ENCODE measurements at places on chromosomes 6 and 20. TPM values are rescaled to one million over a fixed set of nuclear protein-coding genes. Genes with fewer than 3 reads are reported as not detected.
A peak's percentile ranks its signal among the peaks of the same experiment; 100 is the strongest.

GRCh38 chr20:15708984-15709598 lies 864.2 kb downstream of the KIF16B start:
- peak; percentile 78 for DNase-seq

- no peak for DNase-seq
Measured at GRCh38 chr6:6219716-6220115, 100.7 kb downstream of the F13A1 start.

DNA sequence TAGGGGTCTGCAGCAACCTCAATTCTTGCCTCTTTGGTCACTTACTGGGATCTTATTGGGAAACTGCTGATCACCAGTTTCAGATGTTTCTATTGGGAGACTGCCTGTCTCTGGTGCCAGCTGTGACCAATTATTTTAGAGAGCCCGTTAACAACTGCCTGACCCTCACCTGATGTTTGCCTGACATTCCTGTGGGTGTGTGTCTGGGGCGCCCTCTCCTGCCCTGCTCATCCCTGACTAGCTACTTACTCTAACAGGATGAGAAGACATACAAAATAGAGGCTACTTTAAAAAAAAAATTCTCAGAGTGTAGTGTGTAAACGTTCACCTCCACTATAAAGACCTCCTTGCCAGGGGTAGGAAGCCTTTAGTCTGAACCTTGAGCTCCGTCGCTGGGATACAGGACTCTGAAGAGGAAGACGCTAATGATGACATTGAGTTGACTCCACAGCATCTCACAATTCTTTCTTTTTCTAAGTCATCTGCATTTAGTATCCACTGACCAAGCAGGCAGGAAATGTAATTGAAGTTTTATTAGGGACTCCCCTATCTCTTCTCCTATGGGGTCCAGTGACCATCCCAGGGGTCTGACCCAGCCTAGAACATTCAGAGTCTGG lies 54.6 kb upstream of the DDR1 start:
- no peak for DNase-seq

The CPNE5 gene
- polyA plus RNA-seq: 2.2 TPM

The SRPK1 gene
- polyA plus RNA-seq: 15.1 TPM

DNA sequence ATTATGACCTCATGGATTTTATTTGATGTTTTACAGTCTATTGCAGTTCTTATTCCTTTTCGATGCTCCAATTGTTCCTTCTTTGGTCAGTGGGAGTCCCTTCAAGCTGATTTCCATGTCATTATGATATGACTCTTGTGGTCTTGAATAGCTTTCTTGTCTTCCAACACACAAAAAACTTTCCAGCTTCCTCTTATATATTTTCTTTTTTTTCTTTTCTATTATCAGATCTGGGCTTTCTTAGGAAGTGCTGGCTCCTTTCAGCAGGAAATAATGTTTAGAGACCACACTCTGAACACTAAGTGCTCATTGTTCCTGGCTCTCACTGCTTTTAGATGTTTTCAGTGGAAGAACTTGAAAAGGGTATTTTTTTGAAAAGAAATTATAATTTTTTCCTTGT lies 3.1 kb upstream of the SLC17A1 start:
- DNase-seq: no peak

The EDN3 gene
- polyA plus RNA-seq: 0.17 TPM

DNA sequence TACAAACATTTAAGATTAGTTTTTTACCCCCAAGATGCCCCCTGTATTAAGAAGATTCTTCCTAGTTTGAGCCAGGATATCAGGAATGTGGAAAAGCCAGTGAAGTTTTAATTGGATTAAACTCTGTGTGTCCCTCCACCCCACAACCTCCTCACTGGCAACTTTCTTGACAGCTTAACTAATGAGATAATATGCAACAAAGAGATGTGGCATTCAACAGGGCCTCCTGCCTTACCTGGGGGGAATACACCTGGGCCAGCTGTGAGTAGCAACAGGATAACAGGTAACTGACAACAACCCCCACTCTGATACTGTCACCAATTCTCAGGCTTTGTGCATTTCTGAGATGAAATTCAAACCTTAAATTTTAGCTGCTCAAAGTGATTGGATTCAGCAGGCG lies 512.3 kb downstream of the TFAP2B start:
- no peak for DNase-seq

- no peak for DNase-seq
Measured at GRCh38 chr6:28865401-28866204, 58.2 kb downstream of the TRIM27 start.

GRCh38 chr20:568097-568652 lies 24.6 kb upstream of the CSNK2A1 start:
- DNase-seq: peak; percentile 15

DNA sequence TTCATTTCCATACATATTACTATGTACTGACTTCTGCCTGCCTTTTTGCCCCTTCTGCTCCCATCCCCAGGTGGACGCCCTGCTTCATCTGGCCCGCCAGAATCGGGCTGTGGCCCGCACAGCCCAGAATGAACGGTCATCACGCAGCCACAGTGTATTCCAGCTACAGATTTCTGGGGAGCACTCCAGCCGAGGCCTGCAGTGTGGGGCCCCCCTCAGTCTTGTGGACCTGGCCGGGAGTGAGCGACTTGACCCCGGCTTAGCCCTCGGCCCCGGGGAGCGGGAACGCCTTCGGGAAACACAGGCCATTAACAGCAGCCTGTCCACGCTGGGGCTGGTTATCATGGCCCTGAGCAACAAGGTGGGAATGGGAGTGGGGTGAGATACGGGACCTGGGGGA lies 4.7 kb upstream of the PHF1 start:
- DNase-seq: no peak

DNA sequence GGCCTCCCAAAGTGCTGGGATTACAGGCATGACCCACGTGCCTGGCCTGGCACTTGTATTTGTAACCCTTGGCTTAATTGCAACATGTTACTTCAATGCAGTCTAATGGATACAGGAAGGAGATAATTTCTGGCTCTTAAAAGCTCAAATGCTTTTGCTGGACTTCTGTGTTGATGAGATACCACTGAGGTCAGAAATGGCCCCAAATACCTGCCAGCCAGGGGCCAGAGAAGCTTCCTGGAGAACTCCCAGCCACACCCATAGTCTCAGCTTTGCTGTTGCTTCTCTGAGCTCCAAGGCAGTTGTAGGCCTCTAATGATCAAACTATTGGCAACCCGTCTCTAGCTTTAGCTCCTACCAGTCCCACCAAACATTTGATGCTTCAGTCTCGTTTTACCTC lies 14.2 kb upstream of the ZNFX1 start:
- no peak for DNase-seq

- no peak for DNase-seq
Measured at GRCh38 chr6:131226459-131227157, 91.3 kb downstream of the AKAP7 start.

DNA sequence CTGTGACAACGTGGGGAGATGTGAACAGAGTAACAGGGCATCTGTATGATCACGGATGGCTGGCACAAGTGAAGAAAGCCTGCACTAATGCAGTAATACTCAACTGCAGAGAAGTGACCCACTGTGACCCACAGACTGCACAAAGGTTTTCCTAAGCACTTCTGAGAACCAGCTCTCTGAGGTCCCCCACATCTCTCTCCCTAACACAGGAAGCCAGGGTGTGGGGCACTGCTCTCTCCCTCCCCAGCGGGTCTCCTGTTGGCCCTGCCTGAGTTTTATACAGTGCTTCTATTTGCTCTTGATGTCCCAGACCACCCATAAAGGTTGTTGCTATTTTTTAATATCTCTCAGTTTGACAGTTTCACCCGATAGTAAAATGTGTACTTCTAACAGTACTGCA lies 11.3 kb downstream of the APMAP start:
- no peak for DNase-seq

DNA sequence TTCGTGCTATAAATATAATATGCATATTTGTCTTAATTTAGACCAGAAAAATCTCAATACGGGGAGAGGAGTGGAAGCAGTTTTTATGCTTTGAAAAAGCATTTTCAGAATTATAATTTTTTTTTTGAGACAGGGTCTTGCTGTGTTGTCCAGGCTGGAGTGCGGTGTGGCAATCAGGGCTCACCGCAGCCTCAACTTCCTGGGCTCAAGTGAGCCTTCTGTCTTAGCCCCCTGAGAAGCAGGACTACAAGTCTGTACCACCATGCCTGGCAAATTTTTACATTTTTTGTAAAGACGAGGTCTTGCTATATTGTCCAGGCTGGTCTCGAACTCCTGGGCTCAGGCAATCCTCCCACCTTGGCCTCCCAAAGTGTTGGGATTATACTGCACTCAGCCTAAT lies 197.2 kb downstream of the FOXC1 start:
- no peak for DNase-seq

The SSR1 gene
- polyA plus RNA-seq: 211 TPM

DNA sequence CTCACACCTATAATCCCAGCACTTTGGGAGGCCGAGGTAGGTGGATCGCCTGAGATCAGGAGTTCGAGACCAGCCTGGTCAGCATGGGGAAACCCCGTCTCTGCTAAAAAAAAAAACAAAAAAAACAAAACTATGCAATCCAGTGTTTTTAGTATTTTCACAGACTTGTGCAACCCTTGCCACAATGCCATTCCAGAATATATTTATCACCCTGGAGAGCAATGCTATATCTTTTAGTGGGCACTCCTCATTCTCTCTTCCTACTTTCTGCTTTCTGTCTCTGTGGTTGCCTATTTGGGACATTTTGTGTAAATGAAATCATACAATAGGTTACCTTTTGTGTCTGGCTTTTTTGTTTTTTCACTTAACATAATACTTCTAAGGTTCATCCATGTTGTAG lies 39.1 kb upstream of the MROH8 start:
- DNase-seq: no peak

DNA sequence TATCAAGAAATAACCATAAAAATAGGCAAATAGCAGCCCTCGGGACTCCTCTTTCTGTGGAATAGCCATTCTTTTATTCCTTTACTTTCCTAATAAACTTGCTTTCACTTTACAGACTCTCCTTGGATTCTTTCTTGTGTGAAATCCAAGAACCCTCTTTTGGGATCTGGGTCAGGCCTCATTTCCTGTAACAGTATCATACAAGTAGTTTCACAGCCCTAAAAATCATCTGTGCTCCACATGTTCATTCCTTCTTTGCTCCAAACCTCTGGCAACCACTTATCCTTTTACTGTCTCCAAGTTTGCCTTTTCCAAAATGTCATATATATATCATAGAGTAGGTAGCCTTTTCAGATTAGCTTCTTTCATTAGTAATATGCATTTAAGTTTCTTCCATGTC lies 13.5 kb upstream of the NT5E start:
- DNase-seq: no peak

DNA sequence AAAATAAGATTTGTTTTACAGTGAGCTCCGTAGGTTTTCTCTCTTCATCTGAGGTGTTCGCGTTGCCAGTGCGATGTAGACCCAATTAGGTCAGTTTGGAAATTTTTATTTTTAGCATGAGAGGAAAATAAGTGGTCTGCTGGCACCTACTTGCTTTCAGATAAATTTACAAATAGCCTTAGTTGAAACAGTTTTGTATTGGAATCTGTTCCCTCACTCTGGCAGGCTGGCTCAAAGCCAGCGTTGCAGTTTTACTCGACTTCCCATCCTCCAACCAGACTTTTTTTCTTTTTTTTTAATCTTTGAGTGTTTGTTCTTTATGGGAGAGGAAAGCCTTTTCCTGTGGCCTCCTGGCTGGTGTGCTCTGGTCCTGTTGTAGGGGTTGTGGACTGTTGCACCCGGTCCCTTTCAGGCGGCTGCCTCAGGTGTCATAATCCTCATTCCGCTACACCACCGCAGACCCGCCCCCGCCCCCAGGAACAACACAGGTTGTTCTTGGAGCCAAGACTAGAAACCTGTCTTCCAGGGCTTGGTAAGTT lies 46.7 kb downstream of the TIAM2 start:
- peak; percentile 33 for DNase-seq

DNA sequence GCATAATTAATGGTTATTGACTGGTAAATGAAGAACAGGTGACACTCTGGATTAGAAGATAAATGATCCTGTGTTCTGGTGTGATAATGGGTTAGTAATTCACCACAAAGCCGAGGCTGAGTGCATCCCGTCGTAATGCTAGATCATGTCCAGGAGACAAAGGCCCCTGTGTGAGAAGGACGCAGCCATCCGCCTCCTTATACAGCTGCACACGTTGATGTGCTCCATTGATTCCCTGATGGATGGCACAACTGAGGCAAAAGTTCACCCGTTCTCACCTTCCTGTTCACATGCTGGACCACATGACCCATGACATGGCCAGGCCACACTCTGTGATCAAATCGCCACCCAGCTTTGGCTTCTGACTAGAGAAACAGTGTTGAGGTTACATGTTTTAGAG lies 136.1 kb downstream of the FOXC1 start:
- no peak for DNase-seq

GRCh38 chr20:17928211-17928611 lies 40.4 kb downstream of the SNX5 start:
- no peak for DNase-seq

GRCh38 chr20:18007534-18008292 lies 38.9 kb downstream of the MGME1 start:
- peak; percentile 50 for DNase-seq

DNA sequence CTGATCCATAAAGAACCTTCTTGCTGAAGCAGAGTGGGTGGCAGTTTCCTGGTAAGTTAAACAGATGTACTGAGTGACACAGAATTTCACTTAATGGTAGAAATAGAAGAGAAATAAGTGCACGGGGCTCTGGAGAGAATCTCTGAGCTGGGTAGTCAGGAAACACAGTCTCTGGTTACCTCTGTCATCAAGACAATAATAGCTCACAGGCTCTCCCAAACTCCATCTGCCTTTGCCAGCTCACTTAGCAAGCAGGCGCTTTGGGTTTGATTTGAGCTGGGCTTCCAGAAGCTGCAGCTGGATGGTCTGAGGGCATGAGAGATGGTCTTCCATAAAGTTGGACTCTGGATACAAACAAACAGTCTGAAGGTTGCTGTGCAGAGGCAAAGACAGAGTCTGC lies 39.6 kb upstream of the PRSS35 start:
- no peak for DNase-seq

DNA sequence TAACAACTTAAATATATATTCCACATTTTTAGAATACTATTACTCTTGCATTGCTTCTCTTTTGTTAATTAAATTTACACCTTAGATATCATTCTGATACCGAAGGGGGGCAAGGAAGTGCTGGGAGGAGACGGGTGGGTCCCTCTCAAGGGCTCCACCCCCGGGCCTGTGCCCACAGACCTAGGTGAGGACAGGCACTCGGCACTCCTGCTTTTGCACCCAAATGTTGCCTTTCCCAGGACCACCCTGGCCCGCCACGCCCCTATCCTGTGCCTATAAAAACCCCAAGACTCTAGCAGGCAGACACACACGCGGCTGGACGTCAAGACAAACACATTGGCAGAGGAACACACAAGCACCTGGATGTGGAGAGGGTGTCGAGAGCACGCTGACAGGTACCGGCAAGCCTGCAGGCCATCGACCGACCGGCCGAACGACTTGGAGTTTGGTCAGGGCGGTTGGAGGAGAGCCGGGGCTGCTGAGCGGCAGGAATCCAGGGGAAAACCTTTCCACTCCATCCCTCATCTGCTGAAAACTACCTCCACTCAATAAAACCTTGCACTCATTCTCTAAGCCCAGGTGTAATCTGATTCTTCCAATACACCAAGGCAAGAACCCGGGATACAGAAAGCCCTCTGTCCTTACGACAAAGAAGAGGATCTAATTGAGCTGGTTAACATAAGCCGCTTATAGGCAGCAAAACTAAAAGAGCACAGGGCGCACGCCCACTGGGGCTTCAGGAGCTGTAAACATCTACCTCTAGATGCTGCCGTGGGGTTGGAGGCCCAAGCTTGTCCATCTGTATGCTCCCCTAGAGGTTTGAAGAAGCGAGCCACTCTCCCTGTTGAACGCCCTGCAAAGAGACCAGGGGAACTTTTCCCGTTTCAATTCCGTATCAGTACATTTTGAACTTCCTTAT lies 197.4 kb upstream of the PRSS16 start:
- no peak for DNase-seq
